ENCODE measurements at places on chromosomes 2 and 18. TPM values are rescaled to one million over a fixed set of nuclear protein-coding genes. Genes with fewer than 3 reads are reported as not detected.

Gene PROKR1
- total RNA-seq = not detected

Gene MOCOS
- total RNA-seq = 1.9 TPM

Gene SLC14A1
- 0.46 TPM for total RNA-seq

DNA sequence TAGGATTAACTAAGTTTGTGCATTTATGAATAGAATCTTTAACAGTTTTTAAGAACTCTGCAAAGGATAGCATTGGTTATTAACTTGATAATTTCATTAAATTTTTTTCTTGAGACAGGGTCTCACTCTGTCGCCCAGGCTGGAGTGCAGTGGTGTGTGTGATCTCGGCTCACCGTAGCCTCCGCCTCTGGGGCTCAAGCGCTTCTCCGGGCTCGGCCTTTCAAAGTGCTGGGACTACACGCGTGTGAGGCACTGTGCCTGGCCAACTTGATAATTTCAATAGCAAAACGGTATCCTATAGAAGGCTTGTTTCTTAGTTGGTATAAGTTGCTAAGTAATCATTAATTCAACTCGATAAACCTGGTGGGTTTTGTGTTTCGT lies 38.0 kb downstream of the ADNP2 start:
- no peak for DNase-seq

All from HFFc6 (cell line).